Adrenal gland (tissue), 19 donors: ENCODE measurements at places on chromosomes 13 and 19.

- DNase-seq: no peak
Measured at GRCh38 chr13:20016649-20017364, 58.3 kb downstream of the ZMYM2 start.

DNA sequence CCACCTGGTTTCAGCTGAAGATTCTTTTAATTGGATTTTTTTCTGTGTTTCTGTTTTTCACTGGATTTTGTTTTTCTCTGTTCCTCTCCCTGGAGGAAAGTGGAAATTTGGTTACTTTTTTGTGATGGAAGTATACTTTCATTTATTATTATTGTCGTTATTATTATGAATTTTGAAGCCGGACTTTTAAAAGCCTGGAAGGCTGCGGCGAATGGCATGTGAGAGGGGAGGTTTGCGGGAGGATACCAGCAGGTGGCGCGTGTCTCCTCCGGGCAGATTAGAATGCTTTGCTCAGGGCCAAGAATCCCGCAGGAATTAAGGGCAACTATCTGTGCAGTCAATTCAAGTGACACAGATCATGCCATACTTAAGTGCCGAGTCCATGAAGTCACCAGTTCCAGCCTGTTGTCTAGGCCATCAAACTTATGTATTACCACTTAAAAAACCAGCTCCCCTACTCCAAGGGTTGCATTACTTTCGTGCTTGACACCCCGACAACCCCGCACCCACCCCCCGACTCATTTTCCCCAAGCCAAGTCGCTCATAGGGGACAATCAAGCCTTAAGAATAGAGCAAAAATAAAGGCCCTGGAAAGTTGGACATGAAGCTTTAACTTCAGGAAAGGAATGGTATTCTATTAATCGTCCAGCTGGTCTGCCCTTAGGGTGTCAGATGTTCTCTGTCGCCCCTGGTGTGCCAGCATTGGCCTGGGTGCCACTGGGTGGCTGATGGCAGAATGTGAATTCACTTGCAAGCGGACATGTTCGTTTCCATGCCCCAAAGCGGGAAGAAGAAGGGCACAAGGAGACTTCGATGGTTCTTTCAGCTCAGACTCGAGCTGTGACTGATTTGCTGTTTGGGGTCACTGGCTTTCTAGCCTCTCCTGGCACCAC lies 1.3 kb upstream of the LRCH1 start:
- DNase-seq: peak; percentile 86

DNA sequence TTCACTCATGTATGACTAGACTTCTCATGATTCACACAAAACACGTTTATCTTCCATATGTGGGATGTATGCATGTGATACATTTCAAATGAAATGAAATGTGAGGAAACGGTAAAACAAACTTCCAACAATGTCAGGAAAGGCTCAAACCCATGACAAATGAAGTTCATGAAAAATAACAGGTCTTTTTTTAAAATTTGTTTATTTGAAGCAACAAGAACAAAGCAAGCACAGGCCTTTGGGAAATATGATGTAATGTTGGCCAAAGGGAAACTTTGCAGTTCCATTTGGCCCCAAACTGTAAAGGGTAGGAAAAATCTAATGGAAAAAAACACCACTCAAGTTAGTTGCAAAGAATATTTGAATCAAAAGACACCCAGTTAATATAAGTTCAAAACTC lies 463.8 kb upstream of the ARGLU1 start:
- DNase-seq: no peak

- DNase-seq: no peak
Measured at GRCh38 chr19:41930322-41930722, 2.1 kb upstream of the ERFL start.

DNA sequence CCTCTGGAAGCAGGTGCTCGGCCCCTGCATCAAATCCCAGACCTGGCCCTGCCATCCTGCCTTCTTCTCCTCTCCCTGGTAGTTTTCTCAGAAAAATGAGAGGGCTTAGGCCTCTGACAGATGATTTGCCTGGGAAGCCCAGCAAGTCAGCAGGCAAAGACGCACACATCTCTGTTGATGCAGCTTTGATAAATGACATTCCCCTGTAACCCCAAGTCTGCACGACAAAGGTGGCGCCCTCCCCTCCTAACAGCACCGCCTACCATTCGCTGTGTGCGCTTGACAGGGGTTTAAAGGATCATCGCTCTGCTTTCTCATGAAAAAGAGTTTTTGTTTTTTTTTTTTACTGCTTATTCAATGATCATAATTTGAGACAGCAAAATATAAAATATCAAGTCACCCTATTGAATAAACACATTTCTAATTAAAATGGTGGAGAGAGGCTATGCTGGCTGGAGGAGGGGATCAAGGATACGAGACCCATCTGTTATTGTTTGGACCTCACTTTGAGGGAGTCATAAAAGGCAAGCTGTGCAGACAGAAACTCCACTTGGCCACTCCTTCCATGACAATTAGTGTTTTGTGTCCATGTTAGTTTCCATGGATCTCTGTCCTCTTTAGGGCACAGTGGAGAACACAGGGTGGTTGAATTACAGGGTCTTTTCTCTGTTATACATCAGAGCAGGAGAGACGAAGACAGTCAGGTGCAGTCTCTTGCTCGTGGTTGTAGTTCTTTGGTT lies 126.1 kb downstream of the FGF9 start:
- DNase-seq: no peak

- no peak for DNase-seq
Measured at GRCh38 chr19:21434967-21435544, 38.1 kb downstream of the ZNF493 start.

DNA sequence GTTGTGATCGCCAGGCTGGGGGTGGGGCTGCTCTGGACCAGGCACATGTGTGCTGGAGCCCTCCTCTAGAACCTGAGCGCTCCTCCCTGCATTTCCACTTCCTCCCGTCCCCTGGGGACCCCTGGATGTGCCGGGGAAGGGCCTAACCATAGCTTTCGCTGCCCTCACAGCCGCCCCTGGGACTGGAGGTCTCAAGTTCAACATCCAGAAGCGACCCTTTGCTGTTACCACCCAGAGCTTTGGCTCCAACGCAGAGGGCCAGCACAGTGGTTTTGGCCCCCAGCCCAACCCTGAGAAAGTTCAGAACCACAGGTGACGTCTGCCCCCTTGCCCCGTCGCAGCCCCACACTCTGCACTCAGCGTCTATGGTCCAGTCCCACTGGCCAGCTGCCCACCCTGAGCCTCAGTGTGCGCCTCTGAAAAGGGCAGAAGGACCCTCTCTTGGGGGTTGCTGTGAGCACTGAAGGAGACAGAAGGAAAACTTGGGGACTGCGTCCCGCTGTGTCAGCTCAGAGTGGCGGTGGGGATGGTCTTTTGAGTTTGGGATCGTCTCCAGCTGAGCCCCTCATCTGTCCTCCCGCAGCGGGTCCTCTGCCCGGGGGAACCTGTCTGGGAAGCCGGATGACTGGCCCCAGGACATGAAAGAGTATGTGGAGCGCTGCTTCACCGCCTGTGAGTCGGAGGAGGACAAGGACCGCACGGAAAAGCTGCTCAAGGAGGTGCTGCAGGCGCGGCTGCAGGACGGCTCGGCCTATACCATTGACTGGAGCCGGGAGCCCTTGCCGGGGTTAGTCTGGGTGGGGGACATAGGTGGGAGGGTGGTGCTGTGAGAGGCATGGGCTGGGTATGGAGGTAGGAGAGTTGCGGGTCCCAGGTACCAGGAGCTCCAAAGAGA lies 6.0 kb downstream of the LENG8 start:
- no peak for DNase-seq

- no peak for DNase-seq
Measured at GRCh38 chr13:91185294-91185863, 162.1 kb upstream of the MIR17HG start.

GRCh38 chr13:84536906-84537305 lies 654.6 kb upstream of the SLITRK1 start:
- DNase-seq: no peak
